HFFc6 (cell line): ENCODE measurements at places on chromosomes 12 and 14.

- no peak for DNase-seq
Measured at GRCh38 chr14:99257122-99257672, 14.8 kb downstream of the BCL11B start.

GRCh38 chr14:32509632-32510187 is 180.6 kb downstream of the AKAP6 start:
- DNase-seq, result peak; percentile 90

DNA sequence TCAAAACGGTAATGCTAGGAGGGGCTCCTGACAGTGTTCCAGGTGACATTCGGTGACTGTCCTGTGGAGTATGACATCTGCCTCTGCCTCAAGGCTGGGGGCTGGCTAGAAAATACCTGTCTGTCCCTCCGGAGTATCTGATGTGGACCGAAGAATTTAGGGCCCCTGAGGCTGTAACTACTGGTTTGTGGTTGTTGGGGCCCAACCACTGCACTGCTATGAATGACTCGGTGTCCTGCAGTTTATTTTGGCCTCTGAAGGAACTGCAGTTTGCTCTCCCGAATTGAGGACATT is 198.9 kb upstream of the CAND1 start:
- no peak for DNase-seq

GRCh38 chr14:70886421-70887206 is 20.6 kb upstream of the PCNX1 start:
- no peak for DNase-seq

GRCh38 chr14:104786091-104786586 is 9.4 kb downstream of the AKT1 start:
- DNase-seq, result no peak

DNA sequence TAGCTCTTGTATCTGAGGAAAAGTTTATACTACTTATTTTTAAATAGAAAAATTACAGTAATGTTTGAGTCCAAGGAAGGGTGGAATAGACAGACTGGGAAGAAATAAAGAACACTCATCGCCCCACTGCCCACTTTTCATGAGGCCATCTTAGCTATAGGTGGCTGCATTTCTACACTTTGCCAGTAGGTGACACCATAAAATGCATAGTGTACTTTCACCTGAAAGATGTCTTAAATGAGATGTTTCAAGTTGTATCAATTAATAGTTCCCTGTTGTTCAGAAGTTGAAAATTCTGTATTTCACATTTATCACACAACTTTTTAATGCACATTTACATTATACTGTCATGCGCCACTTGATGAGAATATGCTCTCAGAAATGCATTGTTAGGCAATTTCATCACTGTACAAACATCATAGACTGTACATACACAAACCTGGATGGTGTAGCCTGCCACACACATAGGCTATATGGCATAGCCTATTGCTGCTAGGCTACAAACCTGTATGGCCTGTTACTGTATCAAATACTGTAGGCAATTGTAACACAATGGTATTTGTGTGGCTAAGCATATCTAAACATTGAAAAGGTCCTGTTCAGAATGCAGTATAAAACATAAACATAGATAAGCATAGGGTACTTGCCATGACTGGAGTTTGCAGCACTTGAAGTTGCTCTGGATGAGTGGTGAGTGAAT is 27.6 kb downstream of the PMCH start:
- peak; percentile 30 for DNase-seq

GRCh38 chr12:1790444-1790843 is 29.9 kb upstream of the LRTM2 start:
- no peak for DNase-seq

DNA sequence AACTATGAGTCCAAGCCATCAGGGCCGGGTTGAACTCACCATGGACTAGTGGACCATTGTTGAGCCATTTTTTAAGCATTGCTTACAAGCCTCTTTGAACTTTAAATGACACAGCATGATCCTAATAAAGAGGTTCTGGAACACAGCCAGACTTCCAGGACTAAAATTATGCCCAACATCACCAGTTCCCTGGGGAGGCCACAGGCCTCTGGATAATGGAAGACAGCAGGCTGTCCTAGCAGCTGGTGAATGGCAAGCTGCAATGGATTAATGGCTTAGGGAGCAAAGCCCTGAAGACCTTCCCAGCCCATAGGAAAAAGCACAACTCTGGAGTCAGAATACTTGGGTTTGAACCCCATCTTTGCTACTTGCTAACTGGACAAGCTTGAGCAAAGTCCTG is 71.3 kb downstream of the FLRT2 start:
- no peak for DNase-seq

GRCh38 chr12:14927267-14927666 is 11.1 kb downstream of the ERP27 start:
- DNase-seq, result no peak

DNA sequence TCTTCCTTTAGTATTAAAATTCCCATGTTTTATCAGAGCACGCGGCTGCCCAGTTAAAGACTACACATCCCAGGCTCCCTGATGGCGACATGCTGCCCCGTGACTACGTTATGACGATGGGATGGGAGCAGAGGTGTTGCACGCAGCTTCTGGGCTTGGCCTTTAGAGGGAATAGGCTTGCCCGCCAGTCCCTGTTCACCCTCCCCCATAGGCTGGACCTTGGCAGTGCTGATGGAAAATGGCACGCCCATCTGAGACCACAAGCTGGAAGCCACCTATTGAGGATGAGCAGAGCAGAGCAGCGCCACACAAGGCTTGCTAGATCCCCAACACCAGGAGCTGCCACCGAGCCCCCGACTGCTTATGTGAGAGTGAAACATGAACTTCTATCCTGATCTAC is 24.7 kb downstream of the TTC7B start:
- no peak for DNase-seq
